Neural crest cell (in vitro differentiated cells): ENCODE measurements at places on chromosomes 7 and 10.

DNA sequence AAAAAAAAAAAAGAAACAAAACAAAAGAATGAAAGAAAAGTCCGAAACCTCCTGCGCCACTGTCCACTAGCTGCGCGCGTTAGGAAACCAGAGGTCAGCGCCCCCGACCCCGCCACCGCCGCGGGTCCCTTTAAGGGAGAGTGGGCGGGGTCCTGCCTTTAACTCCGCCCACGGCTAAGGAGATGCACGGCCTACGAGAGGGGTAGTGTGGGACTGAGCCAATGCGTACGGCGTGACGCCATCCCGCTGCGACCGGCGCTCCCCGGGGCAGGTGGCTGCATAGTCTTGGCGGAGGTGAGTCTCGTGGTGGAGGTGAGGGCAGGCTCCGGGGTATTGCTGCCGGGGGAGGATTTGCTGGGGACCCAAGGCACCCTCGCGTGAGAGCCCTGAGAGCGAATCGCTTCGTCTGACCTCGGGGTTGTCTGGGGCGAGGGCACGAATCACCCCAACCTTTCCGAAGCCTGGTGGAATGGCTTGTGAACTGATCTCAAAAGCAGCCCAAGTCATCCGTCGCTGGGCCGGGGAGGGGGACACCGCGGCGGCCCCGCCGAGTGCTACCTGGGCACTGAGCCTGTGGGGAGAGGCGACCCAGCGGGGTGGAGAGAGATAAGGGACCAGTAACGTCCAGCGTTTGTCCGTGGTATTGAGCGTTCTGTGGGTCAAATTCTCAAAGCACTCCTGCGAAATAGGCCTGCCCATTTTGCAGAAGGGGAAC is at the start of gene MRPS17:
MRPS17 (plus strand) TSS at position 241 of the 715 bp plus-strand sequence. CDS start 1,319 bp downstream, outside the sequence.
- peak; percentile 80 for DNase-seq

DNA sequence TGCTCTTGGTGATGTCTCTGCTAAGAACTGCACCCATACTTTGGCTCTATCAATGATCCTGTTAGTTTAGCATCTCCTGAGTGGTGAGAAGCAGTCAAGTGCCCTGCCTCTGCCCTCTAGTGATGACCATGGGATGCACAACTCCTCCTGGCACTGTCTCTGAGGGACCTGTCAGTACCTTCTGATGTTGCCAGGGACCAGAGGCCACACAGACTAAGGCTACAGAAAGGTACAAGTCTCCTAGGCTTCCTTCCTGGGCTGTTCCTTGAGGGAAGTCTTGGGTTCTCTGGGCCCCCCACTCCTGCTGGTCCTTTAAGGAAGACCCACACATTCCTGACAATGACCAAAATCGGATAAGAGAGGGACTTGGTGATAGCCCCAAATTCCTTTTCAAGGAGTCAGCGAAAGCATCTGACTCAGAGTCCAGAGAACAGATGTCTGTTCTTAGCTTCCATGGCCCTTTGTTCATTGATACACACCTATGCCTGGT is 15.3 kb downstream of the NKX2-3 start:
- DNase-seq, result no peak

- no peak for DNase-seq
Observed at GRCh38 chr10:43200538-43201390, 62.5 kb downstream of the CSGALNACT2 start.

DNA sequence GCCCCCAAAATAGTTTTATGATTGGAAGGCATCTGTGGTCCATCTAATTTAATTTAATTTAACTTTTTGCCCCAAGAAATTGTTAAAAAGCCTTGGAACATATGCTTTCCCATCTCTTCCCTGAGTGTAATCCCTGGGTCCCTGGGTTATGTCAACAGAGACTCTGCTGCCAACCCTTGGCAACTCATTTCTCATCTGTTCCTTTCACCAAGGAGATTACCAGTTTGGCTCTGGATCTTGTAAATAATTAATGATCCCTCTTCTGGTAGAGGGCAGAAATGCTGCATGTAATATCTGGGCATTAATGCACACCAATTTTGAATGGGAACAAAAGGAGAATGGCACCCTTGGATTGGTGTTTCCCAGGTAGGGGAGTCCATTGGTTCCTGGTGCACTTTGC is 514.2 kb downstream of the CCSER2 start:
- no peak for DNase-seq

DNA sequence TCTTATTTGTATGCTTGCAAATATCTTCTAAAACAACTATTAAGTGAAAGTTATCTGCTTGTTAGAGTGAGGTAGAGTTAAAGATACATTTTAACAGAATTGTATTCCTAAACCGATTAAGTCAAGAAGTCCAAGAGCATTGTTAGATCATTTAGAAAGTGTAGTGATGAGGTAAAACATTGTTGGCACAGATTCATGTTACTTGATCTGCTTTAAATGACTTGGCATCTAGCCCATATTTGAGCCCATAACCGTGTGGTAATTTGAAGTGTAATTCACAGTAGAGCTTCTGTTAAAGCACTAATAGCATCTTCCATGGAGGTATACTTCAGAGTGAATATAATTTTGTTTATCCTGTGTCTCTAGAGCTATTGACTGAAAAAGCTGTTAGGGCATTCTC is 62.1 kb downstream of the PTEN start:
- no peak for DNase-seq

- no peak for DNase-seq
Observed at GRCh38 chr10:72794260-72794659, 99.3 kb upstream of the OIT3 start.

GRCh38 chr7:120169996-120170783 is 102.8 kb upstream of the KCND2 start:
- DNase-seq, result no peak

GRCh38 chr7:78020874-78021249 is 222.3 kb downstream of the PHTF2 start:
- no peak for DNase-seq

DNA sequence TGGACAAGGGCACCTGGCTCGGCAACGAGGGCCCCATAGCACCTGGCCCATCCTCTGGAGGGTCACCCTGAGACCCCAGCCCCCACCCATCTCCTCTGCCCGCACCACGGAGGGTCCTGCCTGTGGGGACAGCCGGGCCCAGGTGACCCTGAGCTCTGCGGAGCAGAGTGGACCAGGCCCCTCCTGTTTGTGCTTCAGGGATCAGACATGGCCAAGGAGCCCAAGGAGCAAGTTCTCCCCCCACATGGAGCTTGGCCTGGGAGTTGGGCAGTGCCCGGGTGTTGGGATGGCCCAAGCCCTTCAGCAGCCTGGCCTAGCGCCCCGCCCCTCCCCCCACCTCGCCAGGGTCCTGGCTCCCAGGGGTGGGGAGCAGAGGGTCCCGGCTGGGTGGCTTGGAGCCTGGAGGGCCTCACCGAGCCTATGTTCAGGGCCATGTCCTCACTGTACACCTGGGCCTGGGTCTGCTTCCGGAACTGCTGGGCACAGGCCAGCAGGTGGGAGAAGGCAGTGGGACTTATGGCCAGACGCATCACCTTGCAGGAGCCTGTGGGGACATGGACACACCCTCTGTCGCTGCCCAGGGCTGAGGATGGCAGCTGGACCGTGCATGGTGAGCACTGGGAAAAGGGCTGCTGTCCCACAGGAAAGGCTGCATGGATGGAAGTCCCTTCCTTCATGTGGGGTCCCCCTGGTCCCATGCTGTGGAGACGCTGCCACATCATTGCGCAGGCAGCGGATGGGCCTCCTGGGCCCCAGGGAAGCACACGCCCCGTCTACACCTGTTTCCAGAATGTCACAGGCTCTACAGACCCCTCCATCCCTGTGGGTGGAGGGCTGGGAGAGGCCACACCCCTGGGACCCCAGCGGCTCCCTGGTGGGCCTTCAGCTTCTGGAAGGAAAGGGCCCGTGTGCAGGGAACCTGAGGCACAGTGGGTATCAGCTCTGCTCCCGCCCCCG is 49.2 kb upstream of the NKX6-2 start:
- no peak for DNase-seq

DNA sequence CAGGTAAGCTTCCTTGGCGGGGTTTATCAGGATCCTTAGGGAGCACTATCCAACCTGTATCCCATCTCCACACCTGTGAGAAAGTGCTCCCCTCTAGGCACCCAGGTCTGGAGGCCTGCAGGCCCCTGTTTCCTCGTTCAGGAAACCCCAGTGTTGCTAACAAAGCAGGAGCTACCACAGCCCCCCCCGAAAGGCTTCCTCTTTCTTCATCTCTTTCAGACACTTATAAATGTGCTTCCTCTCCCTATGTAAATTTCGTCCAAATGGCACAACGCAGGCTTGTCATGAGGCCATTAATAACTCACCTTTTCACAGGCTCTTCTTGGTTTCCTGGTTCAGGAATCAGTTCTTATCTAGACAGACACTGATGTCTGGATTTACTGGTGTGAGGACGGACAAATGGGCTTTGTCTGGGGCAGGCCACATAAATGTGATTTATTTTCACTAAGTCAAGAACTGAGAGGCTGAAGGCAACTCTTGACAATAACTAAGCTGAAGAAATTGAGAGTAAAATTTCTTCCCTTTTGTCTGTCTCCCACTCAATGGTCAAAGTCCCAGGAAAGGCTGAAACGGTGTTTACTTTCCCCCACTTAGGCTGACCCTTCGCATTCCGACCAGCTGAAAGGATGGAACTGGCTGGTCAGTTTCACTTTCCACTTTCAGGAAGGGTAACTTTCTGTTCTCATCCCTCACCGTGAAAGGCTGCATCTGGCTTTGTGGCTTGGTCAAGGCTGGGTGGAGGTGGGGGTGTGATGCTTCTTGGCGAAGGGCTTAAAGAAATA is 46.8 kb downstream of the PIK3AP1 start:
- DNase-seq, result no peak

- no peak for DNase-seq
Observed at GRCh38 chr7:139687980-139688632, 89.7 kb downstream of the HIPK2 start.

- no peak for DNase-seq
Observed at GRCh38 chr7:128841171-128841690, 11.0 kb downstream of the FLNC start.

- no peak for DNase-seq
Observed at GRCh38 chr7:150373049-150373801, 4.6 kb downstream of the REPIN1 start.

GRCh38 chr7:132541656-132542055 is 34.6 kb downstream of the PLXNA4 start:
- DNase-seq, result no peak

GRCh38 chr10:58384095-58384494 is 1.1 kb upstream of the TFAM start:
- DNase-seq, result no peak

GRCh38 chr10:11895598-11895997 is 72.4 kb downstream of the PROSER2 start:
- DNase-seq, result no peak

DNA sequence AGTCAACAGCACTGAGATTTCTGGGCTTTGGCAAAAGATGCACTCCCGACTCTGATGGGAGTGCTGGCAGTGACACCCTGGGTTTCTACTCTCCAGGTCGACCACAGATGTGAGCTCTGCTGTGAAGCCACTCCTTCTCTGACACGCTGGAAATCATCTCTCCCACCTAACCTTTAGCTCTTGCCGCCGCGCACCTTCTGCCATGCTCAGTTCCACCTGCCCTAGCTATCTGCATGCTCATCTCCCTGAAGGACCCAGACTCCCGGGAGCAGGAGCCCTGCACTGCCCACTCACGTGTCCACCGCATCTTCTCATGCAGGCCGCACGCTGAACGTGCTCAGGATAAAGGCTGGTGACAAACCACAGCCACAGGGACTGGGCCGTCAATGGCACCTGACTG is 174.8 kb downstream of the TNS3 start:
- no peak for DNase-seq

DNA sequence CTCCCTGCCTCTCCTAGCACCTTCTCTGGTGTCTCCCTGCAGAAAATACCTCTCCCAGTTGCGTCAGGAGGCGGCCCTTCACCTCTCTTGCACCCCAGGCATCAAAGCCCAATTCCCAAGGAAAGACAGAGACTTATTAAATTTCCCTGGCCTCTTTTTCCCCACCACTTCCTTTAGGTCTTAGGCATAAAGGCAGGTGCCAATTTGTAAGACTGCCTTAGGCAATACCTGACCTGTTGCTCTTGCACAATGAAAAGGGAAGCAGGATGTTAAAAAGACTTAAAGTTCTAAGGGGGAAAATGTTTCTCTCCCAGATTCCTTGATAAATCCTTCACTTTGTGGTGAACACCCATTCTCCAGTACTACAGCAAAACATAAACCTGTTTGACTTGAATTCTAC is 186.7 kb downstream of the SLC25A13 start:
- DNase-seq, result no peak

- no peak for DNase-seq
Observed at GRCh38 chr10:103123282-103124024, 69.6 kb downstream of the NT5C2 start.

- DNase-seq, result no peak
Observed at GRCh38 chr7:142943706-142944268, 4.5 kb downstream of the LLCFC1 start.

DNA sequence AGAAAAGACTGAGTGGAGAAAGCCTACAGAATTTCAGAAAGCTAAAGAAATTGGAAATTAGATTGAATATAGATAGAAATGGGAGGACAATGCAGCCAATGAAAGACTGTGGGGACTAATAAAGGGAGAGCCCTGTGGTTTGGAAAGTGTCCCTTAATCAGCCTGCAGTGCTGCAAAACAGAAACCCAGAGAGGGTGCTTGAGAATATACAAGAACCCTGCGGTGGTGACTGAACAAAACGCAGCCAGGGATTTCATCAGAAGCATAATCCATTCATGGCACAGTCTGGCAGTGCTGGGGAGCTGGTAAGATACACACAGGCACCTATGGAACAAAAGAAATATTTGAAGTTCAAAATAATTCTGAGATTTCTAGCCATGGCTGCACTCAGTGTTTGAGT is 19.1 kb downstream of the CEP41 start:
- no peak for DNase-seq

- no peak for DNase-seq
Observed at GRCh38 chr10:71598621-71599055, 120.9 kb downstream of the C10orf105 start.
